ENCODE measurements at places on chromosomes 12 and 14. TPM values are rescaled to one million over a fixed set of nuclear protein-coding genes. Genes with fewer than 3 reads are reported as not detected.

GPRC5D gene
- not detected for total RNA-seq

P2RX7 gene
- total RNA-seq = 3.1 TPM

GRCh38 chr12:65086236-65086635 is 34.9 kb downstream of the WIF1 start:
- no peaks in the 10 kb centered on the region for H3K36me3 ChIP-seq
- H3K4me1 ChIP-seq = no peaks in the 10 kb centered on the region
- DNase-seq = no peak
- no peak overlapping the region for H3K27ac ChIP-seq
- H3K4me3 ChIP-seq = no peak overlapping the region
- H3K27me3 ChIP-seq = peaks cover 3% of the 10 kb centered on the region

- peaks cover 8% of the 10 kb centered on the region for H3K4me1 ChIP-seq
- H3K4me3 ChIP-seq = no peak overlapping the region
- H3K27me3 ChIP-seq = no peaks in the 10 kb centered on the region
Measured at GRCh38 chr14:50018201-50018932, 98.0 kb downstream of the VCPKMT start.

- no peaks in the 10 kb centered on the region for H3K36me3 ChIP-seq
- no peaks in the 10 kb centered on the region for H3K27me3 ChIP-seq
- H3K4me1 ChIP-seq = peaks cover 10% of the 10 kb centered on the region
- no peak overlapping the region for H3K4me3 ChIP-seq
- H3K27ac ChIP-seq = no peak overlapping the region
Measured at GRCh38 chr12:127785540-127785939, 481.4 kb upstream of the TMEM132C start.

DNA sequence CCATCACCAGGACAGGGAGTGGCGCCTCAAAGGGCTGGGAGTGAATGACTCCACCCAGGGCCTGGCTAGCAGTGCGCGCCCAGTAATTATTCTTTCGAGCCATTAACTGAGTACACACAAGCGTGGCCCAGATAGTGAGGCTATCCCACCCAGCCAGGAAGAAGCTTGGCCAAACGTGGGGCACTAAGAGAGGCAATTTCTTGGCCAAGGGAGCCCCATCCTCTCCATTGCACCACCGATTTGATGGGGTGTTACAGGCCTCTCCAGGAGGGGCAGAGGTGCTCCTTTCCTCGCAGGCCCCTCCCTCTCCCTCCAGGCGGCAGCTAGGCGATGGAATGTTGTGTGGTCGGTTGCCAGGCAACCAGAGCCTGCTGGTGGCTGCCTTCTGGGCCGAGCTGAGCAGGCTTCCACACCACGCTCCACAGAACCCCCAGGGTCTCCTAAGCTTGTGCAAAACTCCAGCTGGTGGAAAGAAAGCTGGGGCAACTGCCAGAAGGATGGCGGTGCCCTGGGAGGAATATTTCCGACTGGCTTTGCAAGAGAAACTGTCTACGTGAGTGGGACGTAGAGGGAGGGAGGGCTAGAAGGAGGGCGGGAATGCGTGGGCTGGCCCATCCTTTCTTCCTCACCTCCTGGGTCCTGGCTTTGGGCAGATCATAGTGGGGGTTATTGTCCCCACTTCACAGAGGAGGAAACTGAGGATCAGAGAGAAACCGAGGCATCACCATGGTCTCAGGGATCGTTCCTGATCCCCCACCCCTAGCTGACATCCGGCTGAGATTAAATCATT is at the start of gene CFAP73:
CFAP73 (plus strand) TSS at position 364 of the 790 bp plus-strand sequence; CDS start at position 498, 134 bp downstream.
- H3K27ac ChIP-seq = no peak within 1 kb of the TSS
- peaks cover 34% of the 10 kb centered on the region for H3K27me3 ChIP-seq
- peak; percentile 83 for DNase-seq
- no peaks in the 10 kb centered on the region for H3K36me3 ChIP-seq
- no peak within 1 kb of the TSS for H3K4me3 ChIP-seq
- peaks cover 20% of the 10 kb centered on the region for H3K4me1 ChIP-seq

RIPK3 gene
- total RNA-seq = not detected

GCH1 gene
- total RNA-seq = 1.8 TPM

PTCSC3 gene
- total RNA-seq = not detected

GRCh38 chr12:119393677-119394076 is 59.1 kb downstream of the CCDC60 start:
- no peak overlapping the region for H3K4me3 ChIP-seq
- no peaks in the 10 kb centered on the region for H3K4me1 ChIP-seq

DNA sequence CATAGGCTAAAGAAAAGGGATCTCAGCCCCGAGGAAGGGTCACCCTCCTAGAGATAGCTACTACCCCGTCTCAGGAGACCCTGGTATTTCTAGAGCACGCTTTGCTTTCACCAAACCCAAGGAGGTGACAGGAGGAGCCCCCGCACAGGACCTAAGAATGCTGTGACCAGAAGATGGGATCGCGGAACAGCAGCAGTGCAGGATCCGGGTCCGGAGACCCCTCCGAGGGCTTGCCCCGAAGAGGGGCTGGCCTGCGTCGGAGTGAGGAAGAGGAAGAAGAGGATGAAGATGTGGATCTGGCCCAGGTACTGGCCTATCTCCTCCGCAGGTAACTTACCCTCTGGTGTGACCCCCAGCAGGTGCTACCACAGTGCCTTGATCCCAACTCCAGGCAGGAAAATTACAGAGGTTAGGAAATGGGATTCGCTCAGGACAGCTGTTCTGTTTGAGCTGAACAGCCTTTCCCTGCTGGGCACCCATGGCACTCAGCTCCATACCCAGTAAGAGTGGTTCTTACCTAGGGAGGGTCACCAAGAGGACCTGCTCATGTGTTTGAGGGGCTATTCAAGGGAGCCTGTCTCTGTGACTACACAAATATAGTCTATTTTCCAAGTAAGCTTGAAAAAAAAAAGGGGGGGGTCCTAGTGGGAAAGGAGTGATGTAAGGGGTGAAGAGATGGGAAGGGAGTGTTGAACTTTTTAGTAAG is 826 bp upstream of the NRL start:
- H3K4me3 ChIP-seq = peak overlapping the region; percentile 65
- DNase-seq = no peak
- no peaks in the 10 kb centered on the region for H3K27me3 ChIP-seq
- peak overlapping the region; percentile 92 for H3K27ac ChIP-seq
- H3K4me1 ChIP-seq = peaks cover 7% of the 10 kb centered on the region

DNA sequence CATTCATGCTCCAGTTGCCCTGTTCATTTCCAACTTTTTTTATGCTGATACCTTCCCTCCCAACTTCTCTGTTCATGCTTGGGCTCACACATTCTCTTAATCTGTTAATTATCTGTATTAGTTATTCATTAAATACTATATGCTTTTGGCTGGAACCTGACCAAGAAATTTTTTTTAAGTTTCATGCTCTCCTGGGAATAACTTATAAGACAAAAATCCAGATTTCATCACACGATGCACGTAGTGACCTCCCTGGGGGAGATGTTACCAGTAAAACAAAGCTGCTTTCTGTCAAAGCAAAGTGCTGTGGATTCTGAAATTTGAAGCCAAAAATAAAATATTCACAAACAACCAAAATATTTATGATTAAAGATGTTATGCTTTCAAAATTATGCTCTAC is 215.0 kb upstream of the USP15 start:
- no peaks in the 10 kb centered on the region for H3K36me3 ChIP-seq
- no peaks in the 10 kb centered on the region for H3K27me3 ChIP-seq
- no peak overlapping the region for H3K4me3 ChIP-seq
- no peak overlapping the region for H3K27ac ChIP-seq
- DNase-seq = no peak

SLC10A1 gene
- total RNA-seq = not detected

GRCh38 chr12:57489157-57489641 is 1.3 kb downstream of the MARS1 start:
- peaks cover 24% of the 10 kb centered on the region for H3K4me1 ChIP-seq
- H3K4me3 ChIP-seq = peak overlapping the region; percentile 67
- DNase-seq = no peak
- H3K27me3 ChIP-seq = no peaks in the 10 kb centered on the region
- no peak overlapping the region for H3K27ac ChIP-seq
- H3K36me3 ChIP-seq = peaks cover 56% of the 10 kb centered on the region

GRCh38 chr12:100823963-100824362 is 29.4 kb downstream of the ANO4 start:
- H3K4me1 ChIP-seq = no peaks in the 10 kb centered on the region
- H3K4me3 ChIP-seq = no peak overlapping the region

DHRS2 gene
- 1.2 TPM for total RNA-seq

TSPAN8 gene
- not detected for total RNA-seq

DNA sequence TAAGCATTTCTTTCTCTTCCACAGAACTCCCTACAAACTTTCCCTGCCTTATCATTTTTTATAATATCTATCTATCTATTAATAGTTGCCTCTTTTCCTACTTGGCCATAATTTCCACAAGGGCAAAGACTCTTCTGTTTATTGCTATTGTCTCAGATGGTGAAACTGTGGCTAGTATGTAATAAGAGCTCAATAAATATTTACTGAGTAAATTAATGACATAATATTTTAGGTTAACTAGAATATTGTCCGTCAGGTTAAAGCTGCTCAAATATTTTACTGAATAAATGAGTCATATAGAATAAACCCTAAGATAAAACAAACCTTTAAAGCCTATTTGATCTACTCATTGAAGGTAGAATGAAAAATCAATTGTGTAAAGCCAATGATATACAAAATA is 240.5 kb downstream of the PPFIA2 start:
- H3K27ac ChIP-seq = no peak overlapping the region
- H3K27me3 ChIP-seq = no peaks in the 10 kb centered on the region
- H3K4me3 ChIP-seq = no peak overlapping the region
- H3K4me1 ChIP-seq = no peaks in the 10 kb centered on the region
- no peaks in the 10 kb centered on the region for H3K36me3 ChIP-seq

C1S gene
- 35.0 TPM for total RNA-seq

DNA sequence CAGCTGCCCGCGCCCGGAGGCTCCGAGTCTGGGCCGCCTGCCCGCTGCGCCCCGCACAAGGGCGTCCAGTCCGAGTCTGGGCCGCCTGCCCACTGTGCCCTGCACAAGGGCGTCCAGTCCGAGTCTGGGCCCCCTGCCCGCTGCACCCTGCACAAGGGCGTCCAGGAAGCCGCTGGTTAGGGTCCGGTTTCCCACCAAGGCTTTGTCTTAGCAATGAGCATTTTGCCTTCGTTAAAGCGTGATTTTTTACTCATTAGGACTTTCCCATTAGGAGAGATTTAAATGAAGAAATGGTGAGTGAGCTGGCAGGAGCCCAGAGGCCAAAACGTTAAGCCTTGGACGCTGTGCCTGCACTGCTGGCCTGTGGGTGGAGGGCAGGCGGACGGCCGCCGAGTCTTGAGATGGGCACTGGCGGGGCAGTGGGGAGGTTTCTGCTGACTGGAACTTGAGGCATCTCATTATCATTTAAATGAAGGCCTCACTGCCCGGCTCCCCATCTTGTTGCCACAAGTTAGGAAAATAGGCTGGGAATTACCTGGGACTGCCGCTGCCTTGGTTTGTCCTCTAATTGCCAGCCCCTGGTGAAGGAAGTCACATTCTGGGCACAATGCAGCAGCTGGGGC is 36.0 kb downstream of the FBRSL1 start:
- H3K36me3 ChIP-seq = no peaks in the 10 kb centered on the region
- H3K27ac ChIP-seq = no peak overlapping the region
- no peaks in the 10 kb centered on the region for H3K4me1 ChIP-seq

DNA sequence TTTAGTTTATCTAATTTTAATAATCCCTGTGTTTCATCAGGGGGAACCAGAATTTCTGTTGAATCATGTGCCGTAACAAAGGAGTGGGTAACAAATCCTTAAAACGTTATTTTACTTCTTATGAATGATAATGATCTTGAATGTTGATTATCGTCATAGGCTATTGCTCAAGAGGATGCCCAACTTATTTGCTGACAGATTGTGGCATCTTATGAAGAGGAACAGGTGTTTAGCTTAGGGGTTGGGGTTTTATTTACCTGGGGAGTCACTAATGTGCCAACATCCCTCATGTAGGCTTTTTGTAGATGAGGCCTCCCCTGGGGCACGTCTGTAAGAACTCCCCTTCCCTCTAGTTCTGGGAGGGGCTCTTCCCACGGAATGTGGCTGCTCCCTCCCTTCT is 32.4 kb upstream of the TMX1 start:
- DNase-seq = no peak
- H3K36me3 ChIP-seq = no peaks in the 10 kb centered on the region
- no peak overlapping the region for H3K4me3 ChIP-seq
- H3K27ac ChIP-seq = no peak overlapping the region
- no peaks in the 10 kb centered on the region for H3K4me1 ChIP-seq
- H3K27me3 ChIP-seq = peaks cover 9% of the 10 kb centered on the region

DACT1 gene
- total RNA-seq = 3.2 TPM

DNA sequence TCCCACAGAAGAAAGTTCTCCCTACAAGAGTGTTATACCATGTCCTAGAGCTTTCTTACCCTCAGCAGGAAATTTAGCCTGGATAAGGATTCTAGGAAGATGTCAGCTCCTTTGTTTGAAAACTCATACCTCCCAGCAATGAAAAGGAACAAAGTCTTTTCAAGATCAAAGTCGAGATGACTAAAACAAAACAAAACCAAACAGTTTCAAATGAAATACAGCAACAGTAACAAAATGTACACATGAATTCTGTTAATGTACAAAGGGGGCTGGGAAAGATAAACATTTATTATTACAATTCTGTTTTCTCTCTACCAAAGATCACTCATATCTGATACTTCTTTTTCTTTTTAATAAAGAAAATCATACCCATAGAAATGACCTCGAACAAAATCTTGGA is 36.8 kb downstream of the SPX start:
- H3K4me3 ChIP-seq = no peak overlapping the region
- no peaks in the 10 kb centered on the region for H3K27me3 ChIP-seq
- DNase-seq = no peak
- H3K4me1 ChIP-seq = no peaks in the 10 kb centered on the region

CFAP54 gene
- not detected for total RNA-seq

DNA sequence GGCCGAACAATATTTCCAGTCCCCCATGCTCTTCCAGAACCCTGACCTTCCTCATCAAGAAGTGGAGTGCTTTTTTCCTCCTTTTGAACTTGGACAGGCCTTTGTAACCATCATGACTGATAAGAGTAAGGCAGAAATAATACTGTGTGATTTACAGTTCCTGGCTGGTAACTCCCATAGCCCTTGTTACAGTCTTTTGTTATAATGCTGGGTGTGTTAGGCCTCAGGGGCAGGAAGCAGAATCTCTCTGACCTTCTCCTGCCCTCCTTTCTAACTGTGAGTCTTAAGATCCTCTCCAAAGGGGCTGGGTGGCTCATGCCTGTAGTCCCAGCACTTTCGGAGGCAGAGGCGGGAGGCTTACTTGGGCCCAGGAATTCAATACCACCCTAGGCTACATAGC is 59.5 kb downstream of the BCAT1 start:
- peaks cover 16% of the 10 kb centered on the region for H3K36me3 ChIP-seq
- no peak overlapping the region for H3K27ac ChIP-seq
- no peak for DNase-seq
- H3K4me3 ChIP-seq = no peak overlapping the region
- no peaks in the 10 kb centered on the region for H3K4me1 ChIP-seq

SLC5A8 gene
- not detected for total RNA-seq

HOXC13 gene
- 6.0 TPM for total RNA-seq

CMA1 gene
- not detected for total RNA-seq

LIN7A gene
- total RNA-seq = 4.0 TPM

All from SJSA1 (cell line).